ENCODE measurements at places on chromosomes 11 and 22. TPM values are rescaled to one million over a fixed set of nuclear protein-coding genes. Genes with fewer than 3 reads are reported as not detected.

Gene UPK2
- not detected for total RNA-seq

Gene ZC3H7B
- total RNA-seq, result 55.8 TPM

Gene ZNF280B
- 0.49 TPM for total RNA-seq

Gene VSIG2
- total RNA-seq, result 39.8 TPM

Gene SHANK3
- 17.1 TPM for total RNA-seq

Gene SPDYC
- not detected for total RNA-seq

Gene ANO5
- total RNA-seq, result 2.8 TPM

Gene HORMAD2
- not detected for total RNA-seq

Gene MN1
- total RNA-seq, result 4.7 TPM

Gene TP53I11
- 134 TPM for total RNA-seq

Gene OR8D1
- total RNA-seq, result not detected

Gene SLC17A6
- total RNA-seq, result not detected

Gene MDK
- 134 TPM for total RNA-seq

Gene OR2D2
- total RNA-seq, result 0.25 TPM

Gene SLC22A25
- total RNA-seq, result not detected

Gene SSTR3
- total RNA-seq, result 0.11 TPM

Gene ADSL
- 41.2 TPM for total RNA-seq

Gene KCNJ4
- total RNA-seq, result not detected

Gene LRRC10B
- 9.2 TPM for total RNA-seq

Gene SYCE3
- total RNA-seq, result not detected

Gene VSIG10L2
- total RNA-seq, result 0.18 TPM

Gene SIK2
- 31.8 TPM for total RNA-seq

Gene OR5A1
- total RNA-seq, result not detected

- DNase-seq, result no peak
- no peaks in the 10 kb centered on the region for H3K27me3 ChIP-seq
- no peak overlapping the region for H3K27ac ChIP-seq
- no peaks in the 10 kb centered on the region for H3K4me1 ChIP-seq
Observed at GRCh38 chr11:75383246-75383645, 16.1 kb upstream of the RPS3 start.

DNA sequence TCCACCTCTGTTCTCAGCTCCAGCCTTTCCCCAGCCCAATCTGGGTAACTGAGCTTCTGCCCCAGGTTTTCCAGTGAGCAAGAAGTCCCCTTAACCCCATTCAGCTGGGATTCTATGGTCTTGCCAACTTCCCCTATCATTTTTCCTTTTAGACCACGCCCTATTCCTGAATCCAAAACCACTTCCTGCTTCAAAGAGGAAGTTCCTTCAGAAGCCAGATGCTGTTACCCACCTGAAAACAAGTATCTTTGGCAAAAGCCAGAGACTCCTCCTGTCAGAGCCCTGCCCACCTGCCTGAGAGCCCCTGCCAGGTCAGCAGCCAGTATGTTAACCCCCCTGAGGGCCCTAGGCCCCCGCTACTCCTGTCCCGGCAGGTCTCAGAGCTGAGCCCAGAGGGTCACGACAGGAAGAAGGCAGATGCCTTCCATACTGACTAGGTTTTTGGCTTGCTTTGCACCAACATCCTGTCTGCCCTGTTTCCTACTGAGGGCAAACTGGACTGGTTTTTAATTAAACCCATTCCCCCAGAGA lies 20.3 kb upstream of the MICAL2 start:
- H3K27me3 ChIP-seq, result no peaks in the 10 kb centered on the region
- H3K27ac ChIP-seq, result peak overlapping the region; percentile 91
- no peak overlapping the region for H3K4me3 ChIP-seq
- no peak for DNase-seq

GRCh38 chr22:31289344-31289743 lies 2.9 kb downstream of the PIK3IP1 start:
- H3K36me3 ChIP-seq, result peaks cover 19% of the 10 kb centered on the region
- H3K4me3 ChIP-seq, result no peak overlapping the region
- peak overlapping the region; percentile 86 for H3K27ac ChIP-seq
- H3K27me3 ChIP-seq, result no peaks in the 10 kb centered on the region
- peaks cover 18% of the 10 kb centered on the region for H3K4me1 ChIP-seq
- DNase-seq, result no peak

DNA sequence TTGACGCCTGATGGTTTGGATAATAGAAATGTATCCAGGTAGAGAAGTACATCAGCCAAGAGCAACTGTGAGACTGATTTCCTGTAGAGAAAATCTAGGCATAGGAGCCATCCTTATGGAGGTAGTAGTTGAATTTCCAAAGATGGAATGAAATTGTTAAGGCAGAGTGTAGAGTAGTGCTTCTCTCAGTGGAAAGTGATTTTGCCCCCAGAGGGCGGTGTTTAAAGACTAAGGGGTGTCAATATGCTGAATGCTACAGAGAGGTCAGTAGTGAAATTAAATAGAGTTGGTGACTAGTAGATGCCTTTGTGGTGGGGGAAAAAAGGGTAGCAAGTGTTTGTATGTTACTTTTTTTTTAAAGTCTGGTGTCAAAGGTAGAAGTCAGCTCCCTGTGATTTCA lies 54.5 kb downstream of the TRIM44 start:
- no peak overlapping the region for H3K4me3 ChIP-seq
- DNase-seq, result no peak
- no peaks in the 10 kb centered on the region for H3K4me1 ChIP-seq
- no peaks in the 10 kb centered on the region for H3K27me3 ChIP-seq
- H3K36me3 ChIP-seq, result no peaks in the 10 kb centered on the region

GRCh38 chr22:43228330-43228729 lies 41.4 kb upstream of the TTLL12 start:
- no peaks in the 10 kb centered on the region for H3K36me3 ChIP-seq
- DNase-seq, result peak; percentile 47
- H3K4me3 ChIP-seq, result no peak overlapping the region
- no peaks in the 10 kb centered on the region for H3K27me3 ChIP-seq

- no peaks in the 10 kb centered on the region for H3K4me1 ChIP-seq
- DNase-seq, result no peak
- no peak overlapping the region for H3K27ac ChIP-seq
- H3K4me3 ChIP-seq, result no peak overlapping the region
- no peaks in the 10 kb centered on the region for H3K27me3 ChIP-seq
- no peaks in the 10 kb centered on the region for H3K36me3 ChIP-seq
Observed at GRCh38 chr11:90661233-90661632, 438.4 kb upstream of the CHORDC1 start.

GRCh38 chr11:23620617-23621016 lies 760.3 kb upstream of the CCDC179 start:
- H3K4me1 ChIP-seq, result no peaks in the 10 kb centered on the region
- no peak overlapping the region for H3K27ac ChIP-seq
- H3K4me3 ChIP-seq, result no peak overlapping the region
- no peaks in the 10 kb centered on the region for H3K27me3 ChIP-seq
- no peaks in the 10 kb centered on the region for H3K36me3 ChIP-seq

DNA sequence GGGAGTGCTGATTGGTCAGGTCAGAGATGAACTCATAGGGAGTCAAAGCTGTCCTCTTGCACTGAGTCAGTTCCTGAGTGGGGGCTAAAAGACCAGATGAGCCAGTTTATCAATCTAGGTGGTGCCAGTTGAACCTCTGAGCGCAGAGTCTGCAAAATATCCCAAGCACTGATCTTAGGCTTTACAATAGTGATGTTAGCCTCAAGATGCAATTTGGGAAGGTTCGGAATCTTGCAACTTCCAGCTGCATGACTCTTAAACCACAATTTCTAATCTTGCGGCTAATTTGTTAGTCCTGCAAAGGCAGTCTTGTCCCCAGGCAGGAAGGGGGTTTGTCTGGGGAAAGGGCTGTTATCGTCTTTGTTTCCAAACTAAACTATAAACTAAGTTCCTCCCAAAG lies 92.3 kb upstream of the PARVA start:
- peaks cover 3% of the 10 kb centered on the region for H3K4me1 ChIP-seq
- H3K4me3 ChIP-seq, result no peak overlapping the region
- no peaks in the 10 kb centered on the region for H3K27me3 ChIP-seq
- H3K27ac ChIP-seq, result no peak overlapping the region

GRCh38 chr22:41216984-41217383 lies 11.9 kb downstream of the L3MBTL2 start:
- H3K27me3 ChIP-seq, result no peaks in the 10 kb centered on the region
- H3K4me1 ChIP-seq, result no peaks in the 10 kb centered on the region
- H3K36me3 ChIP-seq, result peaks cover 35% of the 10 kb centered on the region
- no peak overlapping the region for H3K4me3 ChIP-seq
- no peak overlapping the region for H3K27ac ChIP-seq

GRCh38 chr11:34805937-34806336 lies 110.2 kb downstream of the APIP start:
- no peak overlapping the region for H3K27ac ChIP-seq
- no peaks in the 10 kb centered on the region for H3K36me3 ChIP-seq
- no peak for DNase-seq
- H3K4me3 ChIP-seq, result no peak overlapping the region

GRCh38 chr22:41823797-41824196 lies 9.1 kb upstream of the SREBF2 start:
- H3K27me3 ChIP-seq, result no peaks in the 10 kb centered on the region
- peaks cover 5% of the 10 kb centered on the region for H3K36me3 ChIP-seq
- H3K4me1 ChIP-seq, result peaks cover 14% of the 10 kb centered on the region
- DNase-seq, result no peak
- no peak overlapping the region for H3K27ac ChIP-seq

- H3K4me3 ChIP-seq, result no peak overlapping the region
- H3K36me3 ChIP-seq, result no peaks in the 10 kb centered on the region
- no peak for DNase-seq
- no peak overlapping the region for H3K27ac ChIP-seq
Observed at GRCh38 chr11:126888115-126888712, 112.4 kb downstream of the KIRREL3 start.

DNA sequence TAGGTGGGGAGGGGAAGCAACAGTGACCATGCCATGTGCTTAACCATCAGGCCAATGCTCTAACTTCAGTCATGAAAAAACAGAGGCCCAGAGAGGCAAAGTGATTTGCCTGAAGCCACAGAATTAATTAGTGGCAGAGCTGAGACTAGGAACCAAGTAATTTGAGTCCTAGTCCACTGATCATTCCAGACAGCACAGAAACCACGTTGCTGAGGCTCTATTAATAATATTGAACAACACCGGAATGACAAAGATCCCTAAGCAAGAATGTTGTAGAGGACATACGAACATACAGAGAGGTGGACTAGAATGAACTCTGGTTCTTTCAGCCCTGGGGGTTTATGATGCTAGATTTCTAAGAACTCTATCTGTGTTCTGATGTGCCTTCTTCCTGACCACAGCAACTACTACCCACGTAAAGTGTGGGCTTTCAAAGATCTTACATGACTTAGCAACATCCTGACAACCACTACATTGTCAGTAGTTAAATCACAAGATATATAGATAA lies 92.3 kb downstream of the GAB2 start:
- no peak overlapping the region for H3K4me3 ChIP-seq
- H3K36me3 ChIP-seq, result no peaks in the 10 kb centered on the region
- H3K4me1 ChIP-seq, result no peaks in the 10 kb centered on the region
- DNase-seq, result no peak
- no peaks in the 10 kb centered on the region for H3K27me3 ChIP-seq

DNA sequence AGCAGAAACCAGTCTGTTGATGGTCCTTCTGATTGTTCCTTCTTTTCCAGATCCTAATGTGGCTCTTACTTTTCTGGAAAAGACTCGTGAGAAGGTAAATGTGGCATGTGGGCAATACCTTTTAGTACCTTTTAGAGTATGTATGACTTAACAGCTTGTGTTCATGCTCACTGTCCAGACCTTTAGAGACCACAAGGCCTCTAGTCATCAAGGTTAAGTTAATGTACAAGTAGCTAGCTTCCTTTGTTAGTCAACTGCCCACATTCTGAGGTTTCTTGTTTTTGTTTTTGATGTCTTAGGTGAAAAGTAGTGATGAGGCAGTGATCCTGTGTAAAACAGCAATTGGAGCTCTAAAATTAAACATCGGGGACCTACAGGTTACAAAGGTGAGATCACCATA lies 7.6 kb downstream of the PSMD13 start:
- H3K27ac ChIP-seq, result no peak overlapping the region
- peaks cover 9% of the 10 kb centered on the region for H3K4me1 ChIP-seq
- H3K4me3 ChIP-seq, result no peak overlapping the region
- no peak for DNase-seq
- H3K27me3 ChIP-seq, result no peaks in the 10 kb centered on the region
- H3K36me3 ChIP-seq, result peaks cover 43% of the 10 kb centered on the region

GRCh38 chr11:2708151-2708581 lies 8.4 kb upstream of the KCNQ1OT1 start:
- H3K4me3 ChIP-seq, result no peak overlapping the region
- no peak overlapping the region for H3K27ac ChIP-seq
- DNase-seq, result peak; percentile 85
- H3K4me1 ChIP-seq, result peaks cover 3% of the 10 kb centered on the region
- no peaks in the 10 kb centered on the region for H3K36me3 ChIP-seq

- no peaks in the 10 kb centered on the region for H3K27me3 ChIP-seq
- H3K4me1 ChIP-seq, result peaks cover 24% of the 10 kb centered on the region
- H3K36me3 ChIP-seq, result no peaks in the 10 kb centered on the region
- peak; percentile 91 for DNase-seq
- H3K4me3 ChIP-seq, result no peak overlapping the region
- no peak overlapping the region for H3K27ac ChIP-seq
Observed at GRCh38 chr22:42376711-42377554, 55.3 kb downstream of the NFAM1 start.

GRCh38 chr11:19071255-19071654 lies 10.7 kb upstream of the MRGPRX2 start:
- H3K36me3 ChIP-seq, result no peaks in the 10 kb centered on the region
- H3K4me1 ChIP-seq, result peaks cover 3% of the 10 kb centered on the region
- DNase-seq, result peak; percentile 81
- no peak overlapping the region for H3K27ac ChIP-seq

DNA sequence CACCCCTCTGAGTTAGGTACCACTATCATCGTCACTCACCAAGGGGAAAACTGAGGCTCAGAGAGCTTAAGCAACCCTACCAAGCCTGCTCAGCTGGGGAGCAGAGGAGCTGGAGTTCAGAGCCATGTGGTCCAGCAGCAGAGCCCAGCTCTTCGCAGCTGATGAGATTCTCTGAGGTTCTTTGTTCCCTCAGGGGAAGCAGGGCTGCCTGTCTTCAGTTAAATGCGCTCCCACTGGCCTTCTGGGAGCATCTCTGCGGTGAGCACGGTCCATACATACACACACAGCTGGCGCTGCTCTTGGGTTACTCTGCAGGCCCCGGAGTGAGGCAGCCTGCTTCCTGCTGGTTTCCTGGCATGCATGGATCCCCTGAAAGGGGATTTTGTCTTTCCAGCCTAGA lies 5.2 kb upstream of the PTGDR2 start:
- peaks cover 5% of the 10 kb centered on the region for H3K27me3 ChIP-seq
- H3K36me3 ChIP-seq, result no peaks in the 10 kb centered on the region
- no peaks in the 10 kb centered on the region for H3K4me1 ChIP-seq
- H3K4me3 ChIP-seq, result no peak overlapping the region

GRCh38 chr11:14775897-14776296 lies 116.1 kb downstream of the CYP2R1 start:
- no peaks in the 10 kb centered on the region for H3K27me3 ChIP-seq
- peaks cover 3% of the 10 kb centered on the region for H3K36me3 ChIP-seq
- DNase-seq, result no peak

DNA sequence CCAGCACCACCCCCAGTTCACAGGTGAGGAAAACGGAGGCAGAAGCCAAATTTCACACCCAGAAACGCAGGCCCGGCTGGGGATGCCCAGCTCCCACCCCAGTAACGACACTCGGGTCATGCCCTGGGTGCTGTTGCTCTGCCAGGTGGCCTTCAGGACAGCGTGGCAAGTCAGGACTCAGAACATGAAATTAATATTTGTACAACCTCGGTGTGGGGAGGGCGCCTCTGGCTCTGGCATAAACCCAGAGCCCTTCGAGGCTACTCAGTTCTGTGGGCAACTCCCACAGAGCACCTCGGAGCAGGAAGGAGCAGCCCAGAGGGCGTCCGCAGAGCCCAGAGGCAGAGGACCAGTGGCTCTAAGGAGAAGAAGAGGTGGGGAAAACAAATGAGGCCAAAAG lies 71.6 kb downstream of the CELSR1 start:
- peaks cover 5% of the 10 kb centered on the region for H3K36me3 ChIP-seq
- H3K27ac ChIP-seq, result peak overlapping the region; percentile 66
